Purkinje cell (primary cell): ENCODE measurements at places on chromosomes 5 and 9. TPM values are rescaled to one million over a fixed set of nuclear protein-coding genes. Genes with fewer than 3 reads are reported as not detected.

ANKRD18B gene
- polyA plus RNA-seq: 4.1 and 7.4 TPM in 2 replicates

PIK3R1 gene
- 18.0 and 71.1 TPM in 2 replicates for polyA plus RNA-seq

URM1 gene
- 5.7 and 7.6 TPM in 2 replicates for polyA plus RNA-seq

CDH9 gene
- 13.0 TPM in 1 of 2 replicates, not detected in the other for polyA plus RNA-seq

SLC24A2 gene
- polyA plus RNA-seq: 314 and 318 TPM in 2 replicates

FOXD4L4 gene
- not detected in 2 replicates for polyA plus RNA-seq

CDX1 gene
- not detected in 2 replicates for polyA plus RNA-seq
